ENCODE measurements at places on chromosomes 2 and 18.

GRCh38 chr2:42185220-42185921, 16.2 kb downstream of the EML4 start:
- DNase-seq = no peak

- no peak for DNase-seq
These were observed 236.9 kb downstream of the PTPRM start for GRCh38 chr18:7803956-7804469.

GRCh38 chr18:56351911-56352500, 286.4 kb downstream of the TXNL1 start:
- DNase-seq = no peak

DNA sequence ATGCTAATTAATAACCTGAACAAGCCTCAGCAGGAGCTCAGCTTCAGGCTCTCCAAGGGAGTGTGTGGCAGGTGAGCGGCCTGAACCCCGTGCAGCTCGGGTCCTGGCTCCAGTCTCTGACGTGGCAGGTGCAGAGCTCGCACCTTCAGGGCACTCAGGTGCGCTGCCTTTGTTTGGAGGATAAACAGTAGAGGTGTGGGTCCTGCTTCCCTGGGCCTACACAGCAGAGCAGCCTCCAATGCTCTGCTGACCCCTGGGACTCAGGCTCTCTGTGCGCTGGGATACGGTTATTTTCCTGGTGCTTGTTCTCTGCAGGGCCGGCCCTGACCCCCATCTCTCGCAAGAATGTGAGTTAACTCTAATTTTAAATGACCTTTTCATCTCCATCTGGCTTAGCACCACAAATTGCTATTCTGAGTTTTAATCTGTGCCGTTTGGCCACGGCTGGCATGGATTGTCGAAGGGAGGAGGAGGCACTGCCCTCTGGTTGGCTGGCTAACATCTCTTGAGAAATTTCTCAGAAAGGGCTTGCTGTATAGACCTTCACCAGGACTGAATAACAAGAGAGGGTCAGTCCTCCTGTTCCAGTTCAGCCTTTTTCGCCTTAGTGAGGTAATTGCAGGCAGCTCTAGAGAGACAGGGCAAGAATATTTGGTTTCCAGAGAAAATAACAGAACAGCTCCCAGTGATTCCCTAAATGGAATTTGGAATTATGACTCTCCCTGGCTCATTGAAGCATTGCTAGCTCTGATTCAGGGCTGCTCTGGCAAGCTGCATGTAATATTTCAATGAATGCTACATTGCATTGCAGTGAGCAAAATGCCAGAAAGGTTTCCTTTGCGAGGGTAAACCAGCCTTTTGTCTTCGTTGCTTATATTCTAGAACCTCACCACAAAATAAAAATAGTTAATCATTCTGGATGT, 161.8 kb downstream of the DCDC2C start:
- no peak for DNase-seq

GRCh38 chr2:217798743-217799562, 203.8 kb downstream of the TNS1 start:
- DNase-seq = no peak

GRCh38 chr2:660029-660428, 17.2 kb downstream of the TMEM18 start:
- DNase-seq = no peak

- no peak for DNase-seq
These were observed 467.7 kb downstream of the EPHA4 start for GRCh38 chr2:221104361-221104811.

- DNase-seq = no peak
These were observed 433.2 kb upstream of the RGPD4 start for GRCh38 chr2:107393516-107393915.

DNA sequence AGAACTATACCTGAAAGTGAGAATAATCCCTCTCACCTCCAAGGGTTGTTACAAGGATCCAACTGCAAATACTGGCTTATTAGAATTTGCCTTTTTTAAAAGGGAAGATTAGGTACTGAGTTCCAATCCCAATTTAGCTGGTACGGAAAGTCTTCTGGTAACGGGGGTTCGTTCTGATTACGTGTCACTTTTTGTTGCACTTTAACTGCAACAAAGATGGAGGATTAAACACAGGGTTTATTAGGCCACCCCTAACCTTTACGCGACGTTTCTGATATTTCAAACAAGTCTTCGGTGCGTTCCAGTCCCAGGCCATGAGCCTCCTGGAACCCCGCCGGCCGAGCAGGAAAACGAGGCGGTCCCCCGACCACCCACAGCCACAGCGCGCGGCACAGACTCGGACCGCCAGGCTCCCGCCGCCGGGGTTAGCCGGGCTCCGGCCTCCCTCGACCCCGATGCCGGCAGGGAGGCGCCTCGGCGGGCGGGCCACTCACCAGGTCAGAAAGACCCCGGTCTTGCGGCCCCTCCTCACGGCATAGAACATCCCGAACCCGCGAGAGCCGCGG, 411 bp downstream of the RNASEH1 start:
- no peak for DNase-seq

DNA sequence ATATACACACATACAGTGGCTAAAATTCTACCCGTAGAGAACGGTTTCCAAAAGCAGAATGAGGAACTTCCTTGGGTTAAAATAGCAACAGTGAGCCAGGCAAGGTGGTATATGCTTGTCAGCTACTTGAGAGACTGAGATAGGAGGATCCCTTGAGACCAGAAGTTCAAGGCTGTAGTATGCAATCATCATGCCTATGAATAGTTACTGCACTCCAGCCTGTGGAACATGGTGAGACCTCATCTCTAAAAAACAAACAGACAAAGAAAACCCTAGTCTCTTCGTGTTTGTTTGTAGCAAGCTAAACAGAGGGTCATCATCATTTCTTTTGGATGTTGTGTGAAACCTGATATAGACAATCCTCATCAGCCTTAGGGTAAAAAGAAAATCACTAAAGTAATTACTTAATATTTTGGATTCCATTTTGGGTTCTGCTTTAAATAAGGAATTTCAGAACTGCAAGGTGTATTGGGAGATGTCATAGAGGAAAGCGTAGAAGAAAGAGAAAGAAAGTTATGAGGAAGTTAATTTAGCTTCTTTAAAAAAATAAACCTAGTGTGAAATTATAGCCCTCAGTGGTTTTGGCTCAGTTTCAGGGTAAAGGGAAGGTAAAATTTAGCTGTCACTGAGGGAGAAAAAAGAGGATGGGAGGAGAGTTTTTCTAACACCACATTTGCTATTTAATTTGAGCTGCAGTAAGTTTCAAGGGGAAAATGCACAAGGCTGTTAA, 46.5 kb downstream of the PLEK start:
- DNase-seq = no peak

- no peak for DNase-seq
These were observed 49.4 kb downstream of the MRPS9 start for GRCh38 chr2:105087273-105087672.

DNA sequence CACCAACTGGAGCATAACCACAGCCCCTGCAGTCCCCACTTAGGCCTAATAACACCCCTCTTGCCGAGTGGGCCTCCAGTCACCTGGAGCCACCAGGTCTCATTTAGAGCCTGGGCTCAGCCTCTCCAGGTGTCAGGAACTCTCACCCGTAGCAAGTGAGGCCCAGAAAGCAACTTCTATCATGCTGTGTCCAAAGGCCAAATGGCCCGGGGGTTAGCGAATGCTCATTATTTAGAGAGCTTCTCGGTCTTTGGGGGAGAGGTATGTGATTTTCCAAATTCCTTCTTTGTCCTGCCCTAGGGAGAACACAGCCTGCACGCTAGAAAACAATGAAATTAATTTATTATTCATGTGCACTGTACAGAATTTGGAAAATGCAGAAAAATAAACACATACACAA, 109.9 kb upstream of the PTPRM start:
- no peak for DNase-seq

GRCh38 chr2:109447251-109447661, 166.5 kb downstream of the SEPTIN10 start:
- DNase-seq = no peak

DNA sequence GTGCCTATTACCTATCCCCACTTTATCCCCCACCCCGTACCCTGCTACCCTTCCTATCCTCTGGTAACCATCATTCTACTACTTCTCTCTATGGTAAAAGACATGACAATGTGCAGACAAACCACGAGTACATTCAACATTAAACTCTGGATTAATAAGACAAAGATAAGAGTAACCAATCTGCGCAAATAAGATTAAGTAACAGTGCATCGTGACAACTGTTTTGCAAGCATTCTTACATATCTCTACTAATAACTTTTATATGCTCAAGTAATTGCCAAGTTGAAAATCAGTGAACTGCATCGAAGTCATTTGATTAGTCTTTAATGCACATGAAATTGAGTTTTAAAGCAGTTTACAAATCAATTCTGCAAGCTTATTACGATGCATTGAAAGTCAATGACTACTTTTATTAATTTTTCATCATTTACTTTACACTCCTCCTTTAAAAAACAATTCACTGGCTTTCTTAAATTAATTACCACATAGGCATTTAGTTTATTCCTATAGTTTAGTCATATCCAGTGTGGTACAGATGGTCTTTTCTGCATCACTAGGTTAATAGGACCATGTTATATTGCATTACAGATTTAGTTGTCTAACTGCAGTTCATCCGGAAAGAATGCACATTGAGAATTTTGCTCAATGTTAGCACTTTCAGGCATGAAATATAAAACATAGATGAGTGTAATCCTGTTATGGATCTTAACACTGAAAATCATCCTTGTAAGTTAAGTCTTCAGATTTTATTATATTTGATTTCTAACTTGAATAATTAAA, 178.1 kb downstream of the GCA start:
- no peak for DNase-seq
